Nephron progenitor cell (in vitro differentiated cells): ENCODE measurements at places on chromosomes 2 and 18.

GRCh38 chr18:8431036-8431435, 178.2 kb upstream of the RAB12 start:
- DNase-seq = no peak

DNA sequence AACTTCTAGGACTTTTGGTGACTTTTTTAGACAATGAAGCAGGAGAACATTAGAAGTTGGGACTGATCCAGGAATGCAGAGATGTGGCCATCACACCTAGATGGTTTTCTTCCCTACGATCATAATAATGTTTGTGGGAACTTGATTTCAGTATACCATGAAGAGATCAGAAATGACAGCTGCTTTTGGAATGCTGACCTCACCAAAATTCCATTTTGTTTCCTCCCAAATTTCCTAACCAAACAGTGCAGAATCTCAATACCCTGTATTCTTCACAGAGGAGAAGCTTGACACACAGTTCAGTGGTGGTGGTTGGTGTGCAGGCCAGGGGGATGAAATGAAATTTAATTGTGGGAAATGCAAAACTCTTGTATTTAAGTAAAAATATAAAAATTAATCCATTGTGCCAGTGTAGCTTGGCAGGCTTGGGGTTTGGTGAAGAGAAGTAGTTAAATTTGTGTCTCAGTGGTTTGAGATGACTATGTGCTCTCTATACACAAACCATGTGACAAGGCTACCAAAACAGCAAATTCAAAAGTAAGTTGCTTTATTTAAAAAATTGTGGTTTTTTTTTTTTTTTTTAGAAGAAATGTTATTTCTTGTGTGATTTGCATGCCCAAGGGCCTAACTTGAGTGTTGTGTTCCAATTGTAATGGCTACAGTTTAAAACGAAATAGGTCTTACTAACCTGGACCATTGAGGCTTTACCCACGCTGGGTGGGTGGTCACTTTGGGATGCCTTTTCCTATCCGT, 252.4 kb downstream of the LPIN1 start:
- no peak for DNase-seq

GRCh38 chr2:241741016-241741415, 6.6 kb downstream of the D2HGDH start:
- DNase-seq = no peak

- no peak for DNase-seq
Measured at GRCh38 chr2:227627769-227628168, 10.5 kb downstream of the SCYGR4 start.

DNA sequence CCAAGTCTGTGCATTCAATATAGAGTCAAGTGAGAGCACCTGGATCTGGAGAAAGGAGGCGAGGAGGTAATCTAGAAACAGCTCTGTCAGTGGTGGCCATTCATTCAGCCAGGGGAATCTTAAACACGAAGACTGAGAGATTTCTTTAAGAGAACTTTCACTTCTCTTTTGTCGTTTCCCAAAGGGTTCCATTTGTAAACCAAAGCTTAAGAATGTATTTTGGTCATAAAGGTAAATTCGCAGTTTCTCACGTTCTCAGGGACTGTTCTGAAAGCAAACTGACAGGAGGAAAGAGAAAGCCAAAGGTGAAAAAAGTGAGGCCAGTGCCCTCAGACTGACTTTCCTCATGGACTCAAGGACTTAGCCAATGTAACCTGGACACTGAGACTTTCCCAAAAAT, 513.5 kb downstream of the CMPK2 start:
- no peak for DNase-seq

GRCh38 chr18:35474884-35475283, 22.9 kb downstream of the INO80C start:
- DNase-seq = no peak

GRCh38 chr18:26362021-26362420, 135.8 kb downstream of the TAF4B start:
- DNase-seq = no peak

- no peak for DNase-seq
Measured at GRCh38 chr2:11236335-11236734, 81.1 kb downstream of the SLC66A3 start.

DNA sequence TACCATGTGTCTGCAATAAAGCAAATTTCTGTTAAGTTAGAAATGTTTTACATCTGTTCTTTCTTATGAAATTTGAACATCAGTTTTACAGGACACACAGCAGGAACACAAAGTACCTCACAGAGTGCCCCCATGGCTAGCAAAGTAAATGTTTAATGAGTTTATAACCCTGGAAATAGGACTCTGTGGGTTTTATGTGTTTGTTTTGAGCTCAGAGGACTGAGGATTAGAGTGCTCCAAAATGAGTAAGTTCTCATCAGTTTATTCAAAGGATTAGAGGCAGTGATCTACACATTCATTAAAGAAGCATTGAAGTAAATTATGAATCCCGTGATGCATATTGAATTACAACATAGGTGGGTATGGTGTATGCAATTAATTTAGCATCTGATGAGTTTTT, 281.8 kb downstream of the GULP1 start:
- DNase-seq = no peak

- DNase-seq = no peak
Measured at GRCh38 chr18:76406791-76407190, 88.3 kb downstream of the ZNF516 start.

DNA sequence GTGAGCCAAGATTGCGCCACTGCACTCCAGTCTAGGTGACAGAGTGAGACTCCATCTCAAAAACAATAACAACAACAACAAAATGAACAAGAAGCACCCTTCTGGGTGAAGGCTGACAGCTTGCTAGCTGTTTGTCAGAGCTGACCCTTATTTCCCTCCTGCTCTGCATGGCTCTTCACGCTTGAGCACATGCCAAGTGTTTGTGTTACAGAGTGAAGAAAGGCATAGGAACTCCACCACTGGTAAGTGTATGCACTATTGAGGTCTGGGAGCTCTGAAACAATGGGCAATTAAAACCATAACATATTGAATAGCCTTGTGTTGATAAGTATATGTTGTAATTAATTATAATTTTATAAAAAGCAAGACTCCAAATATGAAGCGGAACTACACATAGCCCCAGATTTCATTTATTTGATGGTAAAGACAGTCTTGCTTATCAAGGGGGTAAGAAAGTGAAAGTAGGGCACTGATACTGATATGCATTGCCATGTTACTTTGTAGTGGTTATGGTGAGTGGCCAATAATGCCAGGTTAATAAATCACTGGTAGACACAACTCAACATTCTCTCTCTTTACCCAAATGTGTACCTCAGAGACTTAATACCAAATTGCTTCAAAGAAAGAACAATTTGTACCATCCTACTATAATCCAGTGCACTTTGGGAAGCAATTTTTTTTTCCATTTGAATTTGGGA, 163.4 kb downstream of the VWC2L start:
- DNase-seq = no peak

GRCh38 chr2:36783246-36783645, 86.7 kb downstream of the VIT start:
- no peak for DNase-seq

- no peak for DNase-seq
Measured at GRCh38 chr2:20629581-20630171, 21.2 kb downstream of the HS1BP3 start.

DNA sequence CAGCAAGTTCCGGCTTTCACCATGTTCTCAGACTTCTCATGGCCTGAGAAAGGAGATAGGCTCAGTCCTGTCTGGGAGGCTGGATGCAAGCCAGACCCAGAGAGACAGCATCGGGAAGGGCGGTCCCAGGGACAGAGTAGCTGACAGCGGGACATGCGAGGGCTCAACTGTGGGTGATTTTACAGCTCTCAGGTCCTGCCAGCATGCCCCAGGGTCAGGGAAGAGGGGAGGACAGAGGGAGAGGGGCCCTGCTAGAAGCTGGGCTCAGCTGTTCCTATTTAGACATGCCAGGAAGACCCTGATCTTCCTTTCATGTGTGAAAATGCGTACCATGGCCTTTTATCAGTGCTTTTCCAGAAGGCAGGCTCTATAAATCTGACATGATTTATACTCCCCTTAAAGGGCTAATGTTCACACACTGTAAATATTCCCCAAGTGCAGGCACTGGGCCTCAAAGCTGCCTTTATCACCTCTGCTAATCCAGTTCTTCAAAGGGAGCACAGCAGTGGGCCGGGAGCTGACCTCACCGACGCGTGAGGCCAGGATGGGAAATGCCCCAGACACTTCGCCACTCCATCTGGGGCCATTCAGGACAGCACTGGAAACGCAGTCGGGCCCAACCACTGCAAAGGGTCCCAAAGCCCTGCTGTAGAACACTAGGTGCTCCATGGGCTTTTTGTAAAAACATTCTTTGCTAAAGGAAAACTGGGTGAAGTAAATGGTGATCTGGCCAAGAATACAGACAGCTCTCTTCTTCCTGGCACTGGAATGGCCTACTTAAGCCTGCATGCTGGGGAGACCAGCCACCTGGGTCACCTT, 96.1 kb upstream of the LMAN1 start:
- DNase-seq = peak; percentile 38

GRCh38 chr2:49686291-49686690, 532.0 kb upstream of the FSHR start:
- DNase-seq = no peak

DNA sequence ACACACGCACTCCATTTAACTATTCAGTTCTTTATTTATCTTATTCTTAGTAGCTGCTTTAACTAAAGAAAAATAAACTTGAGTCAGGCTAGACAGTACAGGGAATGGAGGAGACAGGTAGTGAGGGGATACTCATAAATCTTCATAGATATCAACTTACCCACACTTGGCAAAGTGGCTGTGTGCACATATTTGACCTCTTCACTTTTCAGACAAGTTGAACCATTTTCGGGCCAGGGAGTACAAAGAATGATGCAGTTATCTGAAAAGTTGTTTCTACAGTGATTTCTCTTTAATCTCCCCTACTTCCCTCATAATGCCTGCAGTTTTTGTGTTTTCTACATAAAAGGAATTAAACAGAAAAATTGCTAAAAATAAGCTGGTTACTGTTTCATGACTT, 307.5 kb downstream of the GULP1 start:
- no peak for DNase-seq

- peak; percentile 76 for DNase-seq
Measured at GRCh38 chr2:179861416-179862067, at the start of gene ZNF385B. ZNF385B (minus strand) TSS chr2:179861612.

- DNase-seq = no peak
Measured at GRCh38 chr2:150145299-150145692, 342.2 kb downstream of the RND3 start.

DNA sequence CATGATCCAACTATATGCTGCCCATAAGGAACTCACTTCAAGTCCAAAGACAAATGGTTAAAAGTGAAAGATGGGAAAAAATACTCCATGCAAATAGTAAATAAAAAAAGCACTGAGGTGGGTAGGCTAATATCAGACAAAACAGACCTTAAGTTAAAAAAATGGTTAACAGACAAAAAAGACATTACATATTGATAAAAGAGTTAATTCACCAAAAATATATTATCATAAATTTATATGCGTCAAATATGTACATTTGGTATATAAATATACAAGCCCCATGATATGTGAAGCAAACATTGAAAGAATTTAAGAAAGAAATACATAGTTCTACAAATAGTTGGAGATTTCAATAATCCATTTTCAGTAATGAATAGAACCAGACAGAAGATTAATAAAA, 31.0 kb downstream of the ROCK1 start:
- no peak for DNase-seq

GRCh38 chr2:40343902-40344301, 108.0 kb downstream of the SLC8A1 start:
- no peak for DNase-seq

DNA sequence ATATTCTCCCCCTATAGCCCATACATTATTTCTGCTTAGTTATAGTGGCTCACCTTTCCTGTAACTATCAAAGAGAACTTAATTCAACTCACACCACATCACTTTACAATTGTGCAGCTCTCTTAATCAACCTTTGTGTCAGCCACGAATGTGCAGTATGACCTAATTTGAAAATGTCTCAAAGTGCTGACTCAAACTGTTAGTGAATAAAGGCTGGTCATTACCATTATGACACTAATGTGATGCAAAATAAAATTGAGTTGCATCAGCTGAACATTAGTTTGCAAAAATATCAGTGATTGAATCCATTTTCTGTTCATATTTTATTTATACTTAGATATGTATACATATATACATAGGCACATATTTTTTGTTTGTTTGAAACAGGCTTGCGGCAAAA, 251.8 kb downstream of the MEIS1 start:
- DNase-seq = no peak

GRCh38 chr2:117961201-117961600, 52.7 kb downstream of the CCDC93 start:
- no peak for DNase-seq

DNA sequence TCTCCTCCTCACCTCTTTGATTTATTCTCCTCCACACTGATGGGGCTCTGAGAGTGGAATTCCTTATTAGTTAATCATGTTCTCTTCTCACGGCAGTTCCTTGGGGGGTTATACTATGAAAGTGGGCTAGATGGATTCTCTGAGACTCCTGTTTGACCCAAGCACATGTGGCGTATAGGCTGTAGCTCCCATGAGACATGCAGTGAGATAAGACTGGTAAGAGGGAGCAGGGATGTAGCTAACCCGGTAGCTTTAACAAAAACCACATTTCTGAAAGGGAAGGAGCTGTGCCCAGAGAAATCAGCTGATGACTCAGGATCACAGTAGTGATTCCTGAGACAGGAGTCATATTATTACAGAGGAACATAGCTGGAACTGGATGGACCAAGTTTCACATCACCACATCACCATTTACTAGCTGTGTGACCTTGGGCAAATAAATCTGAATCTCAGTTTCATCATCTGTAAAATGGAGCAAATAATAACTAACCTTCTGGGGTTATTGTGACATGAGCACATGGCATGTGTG, 82.9 kb downstream of the CRIM1 start:
- DNase-seq = no peak

- DNase-seq = peak; percentile 51
Measured at GRCh38 chr2:212005085-212005671, 533.4 kb downstream of the ERBB4 start.

DNA sequence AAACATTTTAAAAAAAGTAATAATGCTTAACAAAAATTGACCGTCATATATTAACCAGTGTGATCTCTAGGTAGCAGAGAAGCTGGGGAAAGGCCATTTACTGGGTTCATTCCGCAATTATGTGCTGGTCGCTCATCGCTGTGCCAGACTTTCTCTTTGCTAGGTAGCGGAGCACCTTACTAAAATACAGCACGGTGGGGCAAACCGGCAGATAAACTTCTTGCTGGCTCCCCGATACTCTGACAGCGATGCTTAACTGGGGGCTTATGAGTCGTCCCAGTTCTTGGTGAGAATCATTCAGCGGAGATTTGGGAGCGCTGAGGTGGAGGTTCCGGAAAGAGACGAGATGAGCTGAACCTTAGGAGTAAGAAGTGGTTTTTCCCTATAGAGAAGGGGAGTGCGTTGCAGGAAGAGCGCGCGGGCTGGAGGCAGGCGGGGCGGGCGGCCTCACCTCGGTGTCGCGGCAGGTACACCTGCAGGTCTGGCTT, 605 bp downstream of the C2orf68 start:
- DNase-seq = no peak

DNA sequence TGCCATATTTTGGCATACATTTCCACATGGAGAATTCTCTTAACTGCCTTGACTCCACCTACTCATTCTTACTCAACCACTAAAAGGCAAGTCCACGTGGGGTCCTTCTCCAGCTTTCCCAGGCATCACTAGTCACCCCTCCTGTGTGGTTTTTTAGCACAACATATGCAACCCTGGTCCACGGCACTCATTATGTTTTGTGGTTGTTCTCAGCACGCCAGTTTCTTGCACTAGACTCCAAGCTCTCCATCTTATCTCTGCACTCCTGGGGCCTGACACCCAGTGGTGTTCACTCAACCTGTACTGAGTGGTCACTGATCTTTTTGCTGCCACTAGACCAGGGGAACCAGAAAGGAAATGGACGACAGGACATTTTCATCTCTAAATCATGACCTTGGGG, 18.0 kb downstream of the MARCHF4 start:
- no peak for DNase-seq

GRCh38 chr2:238938401-238939055, 90.6 kb downstream of the TWIST2 start:
- no peak for DNase-seq
